ENCODE measurements at places on chromosomes 5 and 9.

- DNase-seq = no peak
- H3K4me3 ChIP-seq = no peak overlapping the region
- no peak overlapping the region for H3K27ac ChIP-seq
- no peaks in the 10 kb centered on the region for H3K4me1 ChIP-seq
- H3K36me3 ChIP-seq = no peaks in the 10 kb centered on the region
- H3K27me3 ChIP-seq = no peaks in the 10 kb centered on the region
Measured at GRCh38 chr5:2581418-2581817, 170.1 kb downstream of the IRX2 start.

DNA sequence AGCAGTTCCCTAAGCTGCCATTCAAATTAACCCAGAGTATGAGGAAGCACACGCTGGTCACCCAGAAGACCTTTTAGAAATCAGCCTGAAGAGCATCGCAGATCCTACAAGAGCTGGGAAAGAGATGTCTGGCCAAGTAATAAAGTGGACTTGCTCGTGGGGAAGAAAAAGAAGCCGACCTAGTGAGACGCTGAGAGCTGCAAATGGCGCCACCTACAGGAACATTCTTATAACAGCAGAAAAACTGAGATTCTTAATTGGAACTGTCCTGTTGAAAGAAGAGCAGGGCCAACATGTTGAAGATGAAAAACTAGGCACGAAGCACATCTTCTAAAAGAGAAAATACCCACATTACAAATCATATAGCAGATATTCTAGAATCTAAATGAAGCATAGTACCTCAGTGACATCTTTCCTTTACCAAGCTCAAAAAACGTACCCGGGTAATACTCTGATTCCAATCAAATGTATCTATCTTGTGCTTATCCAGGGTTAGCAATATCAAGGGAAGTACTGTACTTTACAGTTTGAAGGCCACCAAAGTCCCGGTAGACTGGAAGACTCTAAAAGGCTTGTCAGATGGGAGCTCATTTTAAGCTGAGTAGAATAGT, 3.9 kb upstream of the GNAQ start:
- H3K27ac ChIP-seq = no peak overlapping the region
- H3K4me3 ChIP-seq = no peak overlapping the region
- peaks cover 23% of the 10 kb centered on the region for H3K4me1 ChIP-seq
- DNase-seq = no peak
- H3K36me3 ChIP-seq = no peaks in the 10 kb centered on the region

GRCh38 chr5:154997746-154998145, 15.8 kb upstream of the KIF4B start:
- DNase-seq = no peak
- no peak overlapping the region for H3K27ac ChIP-seq
- H3K4me3 ChIP-seq = no peak overlapping the region
- H3K36me3 ChIP-seq = no peaks in the 10 kb centered on the region

- H3K27me3 ChIP-seq = no peaks in the 10 kb centered on the region
- DNase-seq = no peak
- no peak overlapping the region for H3K4me3 ChIP-seq
- peaks cover 9% of the 10 kb centered on the region for H3K36me3 ChIP-seq
Measured at GRCh38 chr5:147403651-147404640, 105.9 kb downstream of the DPYSL3 start.
